ENCODE measurements at places on chromosomes 6 and 20.

- DNase-seq, result no peak
Observed at GRCh38 chr6:79413562-79414002, 123.6 kb downstream of the LCA5 start.

DNA sequence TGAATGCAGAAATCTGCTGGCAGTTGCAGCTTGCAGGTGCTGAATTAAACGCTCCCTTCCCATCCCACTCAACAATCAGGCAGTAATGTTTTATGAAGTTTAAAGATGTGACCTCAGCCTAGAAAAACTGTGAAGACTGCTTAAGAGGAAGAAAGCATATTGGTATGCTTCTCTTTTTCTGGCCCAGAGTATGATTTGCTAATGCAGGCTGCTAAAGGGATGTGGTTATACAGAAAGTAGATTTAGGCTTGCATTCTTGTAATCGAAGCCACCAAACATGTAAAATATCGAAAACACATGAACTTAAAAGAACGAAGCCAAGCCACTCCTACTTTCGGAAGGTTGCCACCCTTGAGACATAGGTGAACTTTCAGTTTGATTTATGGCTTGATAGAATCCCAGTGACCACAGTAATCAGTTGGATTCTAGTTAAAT lies 40.7 kb downstream of the MAP3K5 start:
- no peak for DNase-seq

DNA sequence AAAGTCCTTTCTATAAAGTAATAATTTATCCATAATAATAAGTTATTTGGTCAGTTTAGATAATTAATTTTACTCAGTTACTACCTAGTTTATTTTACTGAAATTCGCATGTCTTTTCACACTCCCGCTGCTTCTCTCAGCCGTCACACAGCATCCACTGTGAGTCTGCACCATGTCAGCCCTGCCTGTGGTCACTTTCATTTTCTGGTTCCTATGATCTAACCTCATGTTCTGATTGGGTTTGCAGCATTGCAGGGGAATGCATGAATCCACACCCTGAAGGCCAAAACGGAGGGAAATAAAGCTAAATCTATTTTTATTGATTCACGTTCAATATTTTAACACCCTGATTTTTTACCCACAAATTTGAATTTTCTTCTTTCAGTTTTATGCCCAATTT lies 47.4 kb downstream of the PDE10A start:
- DNase-seq, result no peak

DNA sequence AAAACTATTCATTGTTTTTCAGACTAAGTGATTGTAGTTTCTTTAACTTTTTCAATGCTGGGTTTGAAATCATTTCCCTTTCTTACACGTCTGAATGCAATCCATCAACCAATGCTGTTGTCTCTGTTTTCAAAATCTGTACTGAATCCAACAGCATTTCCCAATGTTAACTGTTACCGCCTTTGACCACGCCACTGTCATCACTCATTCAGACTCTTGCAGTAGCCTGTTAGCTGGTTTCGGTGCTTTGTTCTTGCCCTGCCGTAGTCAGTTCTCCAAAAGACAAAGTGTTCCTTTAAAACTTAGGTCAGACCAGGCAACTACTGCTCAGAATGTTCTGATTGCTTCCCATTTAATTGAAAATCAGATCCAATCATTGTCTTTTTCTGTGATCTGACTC lies 131.3 kb downstream of the PLCB4 start:
- DNase-seq, result no peak

- DNase-seq, result no peak
Observed at GRCh38 chr20:4524792-4525191, 196.9 kb upstream of the PRND start.

- DNase-seq, result no peak
Observed at GRCh38 chr6:51494342-51494741, 593.1 kb downstream of the PKHD1 start.

- no peak for DNase-seq
Observed at GRCh38 chr6:112343390-112343789, 3.7 kb upstream of the RFPL4B start.

DNA sequence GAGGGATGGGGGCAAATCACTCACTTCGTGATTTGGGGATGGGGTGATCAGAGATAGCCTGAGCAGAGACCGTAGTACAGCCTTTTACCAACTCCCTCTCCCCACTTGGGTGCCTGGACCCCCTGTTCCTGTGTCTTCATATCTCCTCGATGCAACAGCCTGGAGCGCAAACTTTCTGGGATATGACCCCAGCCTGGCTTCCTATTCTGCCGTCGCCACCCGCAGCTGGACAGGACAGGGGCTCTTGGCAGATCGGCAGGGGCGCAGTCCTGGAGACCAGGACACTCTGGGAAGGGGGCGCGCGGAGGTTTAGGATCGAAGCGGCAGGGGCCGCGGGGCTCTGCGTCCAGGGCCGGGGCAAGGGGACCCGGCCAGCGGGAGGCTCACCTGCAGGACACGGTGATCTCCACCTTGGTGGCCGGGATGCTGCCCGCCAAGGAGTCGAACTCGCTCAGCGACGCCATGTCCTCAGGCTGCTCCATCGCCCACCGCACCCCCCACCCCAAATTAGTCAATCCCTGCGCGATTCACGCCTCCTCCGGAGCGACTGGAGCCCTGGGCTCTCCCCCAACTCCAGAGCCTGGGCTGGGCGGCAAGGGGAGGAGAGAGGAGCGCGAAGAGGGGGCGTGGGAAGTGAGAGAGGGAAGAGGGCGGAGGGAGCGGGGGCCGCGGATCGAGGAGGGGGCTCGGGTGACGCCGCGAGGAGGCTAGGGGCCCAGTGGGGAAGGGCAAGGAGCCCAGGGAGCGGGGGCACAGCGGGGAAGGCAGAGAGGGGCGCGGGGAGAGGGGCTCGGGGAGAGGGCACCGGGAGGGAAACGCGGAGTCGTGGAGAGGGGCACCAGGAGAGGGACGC lies at the start of gene CPNE5:
CPNE5 (minus strand) TSS at position 549 of the 853 bp plus-strand sequence; CDS start at position 482, 67 bp downstream.
- no peak for DNase-seq

- no peak for DNase-seq
Observed at GRCh38 chr20:50008007-50008406, 25.2 kb downstream of the SNAI1 start.

GRCh38 chr20:8933381-8933807 lies 135.5 kb upstream of the PLCB4 start:
- DNase-seq, result no peak

DNA sequence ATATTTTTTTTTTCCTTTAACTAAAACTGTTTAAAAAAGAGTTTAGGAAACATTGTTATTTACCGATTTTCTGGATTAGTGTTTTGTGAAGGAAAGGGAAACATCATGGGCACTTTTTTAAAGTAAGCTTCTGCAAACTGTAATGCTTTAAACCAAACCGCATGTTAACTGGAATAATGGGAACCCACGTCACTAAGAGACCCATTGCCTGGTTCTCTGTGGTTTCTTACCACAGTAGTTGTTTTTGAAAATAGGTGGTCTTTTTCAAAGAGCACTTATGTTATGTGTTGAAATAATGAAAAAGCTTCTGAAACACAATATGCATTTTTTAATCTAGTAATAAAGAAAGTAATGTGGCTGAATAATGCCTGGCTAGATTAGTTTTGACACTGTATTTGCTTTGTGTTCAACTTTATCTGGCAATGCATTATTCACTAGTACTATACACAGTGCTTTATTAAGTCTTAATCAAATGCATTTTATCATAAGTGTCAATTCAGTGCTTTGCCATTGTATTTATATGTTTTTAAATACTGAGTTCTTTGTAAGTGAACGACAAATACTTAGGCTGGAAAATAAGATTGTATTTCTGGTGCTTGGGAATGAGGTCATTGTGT lies 754.1 kb upstream of the FLRT3 start:
- DNase-seq, result no peak

DNA sequence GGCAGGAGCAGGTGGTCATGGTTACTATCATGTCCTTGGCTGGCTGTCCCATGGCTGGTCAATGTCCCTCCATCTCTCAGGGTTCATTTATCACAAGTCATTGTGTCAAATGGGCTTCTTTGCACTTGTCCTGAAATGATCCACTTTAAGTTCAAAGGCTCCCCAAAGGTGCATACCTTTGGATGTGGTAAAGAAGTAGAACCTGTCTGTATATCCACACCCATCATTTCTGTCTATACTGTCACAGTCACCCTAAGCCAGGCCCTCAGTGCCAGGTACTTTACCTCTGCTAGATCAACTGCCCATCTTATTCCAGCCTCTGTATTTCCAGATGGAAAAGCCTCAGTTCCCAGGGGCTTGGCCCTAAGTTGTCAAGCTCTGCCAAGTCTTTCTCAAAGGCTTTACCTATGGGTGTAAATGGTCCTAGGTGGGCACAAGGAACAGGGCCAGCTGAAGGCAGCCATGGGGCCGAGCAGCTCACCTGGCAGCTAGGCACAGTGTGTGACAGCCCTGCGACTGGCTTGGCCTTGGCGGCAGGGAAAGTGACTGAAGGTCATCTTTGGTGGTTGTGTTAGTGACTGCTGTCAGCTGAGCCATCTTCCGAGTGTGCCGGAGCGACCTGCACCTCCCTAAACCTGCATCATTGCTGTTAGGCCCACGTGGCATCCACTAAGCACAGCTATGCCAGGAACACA lies 198.4 kb downstream of the SYNDIG1 start:
- no peak for DNase-seq

- DNase-seq, result no peak
Observed at GRCh38 chr6:101116337-101116736, 235.2 kb upstream of the ASCC3 start.

DNA sequence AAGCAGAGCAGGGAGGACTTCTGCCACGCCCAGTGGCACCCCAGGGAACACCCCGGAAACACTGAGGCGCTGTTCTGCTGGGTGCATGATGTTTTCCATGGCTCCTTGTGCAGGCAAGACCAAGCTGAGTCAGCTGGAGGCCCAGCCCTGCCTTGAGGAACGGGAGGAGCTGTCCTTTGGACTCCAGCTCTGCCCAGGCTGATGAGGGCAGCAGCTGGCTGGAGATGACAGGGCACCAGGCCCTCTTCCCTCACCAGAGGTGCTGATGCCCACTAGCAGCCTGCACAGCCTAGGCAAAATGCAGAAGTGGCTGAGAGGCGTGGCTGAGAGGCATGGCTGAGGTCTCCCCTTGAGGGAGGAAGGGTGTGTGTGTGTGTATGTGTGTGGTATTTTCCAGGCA lies 2.4 kb downstream of the C6orf132 start:
- DNase-seq, result no peak

DNA sequence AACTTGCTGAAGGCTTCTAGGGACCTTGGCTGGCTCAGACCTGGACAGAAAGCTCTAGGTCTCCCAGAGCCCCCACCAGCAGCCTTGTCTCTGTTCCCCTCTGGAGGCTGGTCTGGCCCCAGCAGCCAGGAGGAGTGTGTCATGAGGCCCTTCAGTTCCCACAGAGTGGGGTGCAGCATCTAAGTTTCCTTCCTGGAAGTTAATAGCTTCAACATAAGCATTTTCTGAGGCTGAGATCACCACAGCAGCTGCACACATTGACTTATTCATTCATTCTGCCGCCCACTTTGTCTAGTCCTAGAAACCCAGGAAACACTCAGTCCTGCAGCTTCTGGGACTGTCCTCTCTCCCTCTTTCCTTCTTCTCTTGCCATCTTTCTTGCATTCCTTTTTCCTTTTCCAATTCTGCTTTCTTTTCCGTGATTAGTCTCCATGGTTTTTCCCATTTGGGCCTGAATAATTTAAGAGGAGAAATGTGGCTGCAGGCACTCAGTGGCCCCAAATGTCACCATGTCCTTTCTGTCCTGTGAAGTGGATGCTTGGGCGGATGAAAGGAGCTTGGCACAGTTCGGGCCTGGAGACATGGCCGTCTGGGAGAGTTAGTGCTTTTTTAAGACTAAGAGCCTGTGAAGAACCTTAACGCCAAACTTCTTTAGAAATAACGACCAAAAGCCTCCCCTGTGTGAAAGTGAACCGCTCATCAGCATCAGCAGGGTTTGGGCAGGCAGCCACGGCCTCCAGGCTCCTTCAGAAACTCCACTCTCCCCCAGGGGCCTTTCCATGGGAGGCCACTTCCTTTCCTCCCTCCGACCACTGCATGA lies 31.0 kb upstream of the PCMTD2 start:
- no peak for DNase-seq

DNA sequence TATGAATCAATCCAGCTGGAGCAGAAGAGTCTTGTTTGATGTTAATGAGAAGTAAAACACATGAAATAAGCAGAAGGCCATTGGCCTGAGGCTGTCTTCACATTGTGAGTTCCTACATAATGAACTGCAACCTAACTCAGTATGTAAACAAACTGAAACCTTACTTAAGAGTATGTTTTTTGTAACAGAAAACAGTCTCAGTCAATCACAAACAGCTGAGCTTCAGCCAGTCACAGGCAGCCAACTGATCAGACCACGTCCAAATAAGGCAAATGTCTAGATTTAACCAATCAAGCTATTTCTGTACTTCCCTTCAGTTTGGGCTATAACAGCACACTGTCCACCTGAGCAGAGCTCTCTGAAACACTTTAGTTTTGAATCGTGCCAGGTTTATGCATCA lies 234.7 kb downstream of the TRDN start:
- DNase-seq, result no peak

DNA sequence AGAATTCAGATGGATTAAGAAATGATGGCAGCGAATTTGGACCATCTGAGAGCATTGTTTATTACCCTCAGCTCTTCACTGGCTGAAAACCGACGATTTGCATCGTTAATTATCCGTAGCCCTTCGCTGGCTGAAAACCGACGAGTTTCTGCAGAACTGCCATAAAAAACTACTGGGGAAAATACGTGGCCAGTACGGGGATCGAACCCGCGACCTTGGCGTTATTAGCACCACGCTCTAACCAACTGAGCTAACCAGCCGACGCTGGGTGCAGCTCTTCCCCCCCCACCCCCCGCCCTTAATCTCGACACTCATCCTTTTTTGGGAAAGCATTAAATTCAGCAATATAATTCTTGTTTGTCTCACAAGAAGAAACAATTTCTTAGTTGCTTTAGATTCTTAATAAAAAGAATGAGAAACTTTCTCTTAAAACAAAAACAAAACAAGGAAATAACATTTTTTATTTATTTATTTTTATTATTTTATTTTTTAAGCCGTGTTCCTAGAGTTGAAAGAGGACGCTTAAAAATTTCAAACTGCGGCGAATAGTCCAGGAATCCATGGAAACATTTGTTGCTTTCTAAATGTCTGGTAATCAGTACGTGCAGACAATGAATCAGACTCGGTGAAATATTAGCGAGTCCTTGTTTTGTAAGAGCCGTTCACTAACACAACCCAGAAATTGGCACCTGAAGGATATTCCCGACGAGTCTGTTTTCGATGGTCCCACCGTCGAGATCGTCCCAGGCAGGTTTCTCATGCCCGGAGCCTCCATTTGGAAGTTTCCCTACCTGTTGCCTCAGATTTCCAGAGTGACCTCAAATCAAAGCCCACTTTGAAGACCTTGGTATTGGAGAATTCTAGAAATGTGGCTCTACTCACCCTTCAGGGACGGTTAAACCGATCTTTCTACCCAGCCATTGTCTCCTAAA lies 27.8 kb downstream of the PRSS16 start:
- DNase-seq, result no peak
